ENCODE measurements at places on chromosomes 3 and 15.

- no peak for DNase-seq
Observed at GRCh38 chr3:78957456-78957855, 810.3 kb downstream of the ROBO1 start.

GRCh38 chr3:36166477-36166876 lies 213.8 kb upstream of the STAC start:
- no peak for DNase-seq

- no peak for DNase-seq
Observed at GRCh38 chr3:113805249-113805648, 33.3 kb upstream of the GRAMD1C start.

- DNase-seq = no peak
Observed at GRCh38 chr3:127764841-127765362, 57.4 kb downstream of the MGLL start.

DNA sequence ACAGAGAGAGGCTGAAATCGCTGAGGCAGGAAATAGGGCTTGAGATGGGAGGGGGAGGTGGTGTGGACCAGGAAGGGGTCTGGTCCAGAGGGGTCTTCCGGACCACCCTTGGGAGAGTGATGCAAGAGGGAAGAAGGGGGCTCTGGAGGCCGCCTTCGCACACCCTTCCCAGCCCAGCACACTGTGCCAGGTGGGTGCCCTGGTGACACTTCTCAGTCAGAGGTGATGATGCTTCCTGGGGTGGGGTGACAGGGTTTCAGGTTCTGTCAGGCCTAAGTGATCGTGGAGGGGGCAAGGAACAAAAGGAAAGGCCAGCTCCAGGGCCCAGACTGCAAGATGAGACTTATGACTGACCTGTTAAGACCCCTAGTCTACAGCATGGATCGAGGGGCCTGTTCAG lies 12.7 kb downstream of the SEMA3G start:
- DNase-seq = no peak

- no peak for DNase-seq
Observed at GRCh38 chr3:150329408-150329807, 78.7 kb upstream of the TSC22D2 start.

Data from Peyer's patch (tissue), 4 donors.